ENCODE measurements at places on chromosomes 7 and 10.

DNA sequence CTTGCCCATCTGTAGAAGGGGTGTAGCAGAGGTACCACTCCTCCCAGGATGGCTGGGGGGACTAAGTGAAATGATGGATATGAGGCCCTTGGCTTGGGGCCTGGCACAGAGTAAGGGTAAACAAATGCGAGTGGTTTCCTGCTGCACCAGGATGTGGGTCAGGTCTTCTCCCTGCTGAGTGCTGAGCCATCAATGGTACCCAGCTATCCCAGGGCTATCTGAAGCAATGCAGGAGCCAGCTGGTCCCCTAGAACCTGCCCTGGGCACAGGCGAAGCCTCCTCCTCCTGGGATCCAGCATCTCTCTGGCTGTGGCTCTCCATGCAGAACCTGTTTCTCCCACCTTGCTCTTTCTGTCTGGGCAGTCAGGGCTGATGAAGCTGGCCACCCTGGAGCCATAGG, 20.9 kb upstream of the GOLGA7B start:
- no peak for DNase-seq

DNA sequence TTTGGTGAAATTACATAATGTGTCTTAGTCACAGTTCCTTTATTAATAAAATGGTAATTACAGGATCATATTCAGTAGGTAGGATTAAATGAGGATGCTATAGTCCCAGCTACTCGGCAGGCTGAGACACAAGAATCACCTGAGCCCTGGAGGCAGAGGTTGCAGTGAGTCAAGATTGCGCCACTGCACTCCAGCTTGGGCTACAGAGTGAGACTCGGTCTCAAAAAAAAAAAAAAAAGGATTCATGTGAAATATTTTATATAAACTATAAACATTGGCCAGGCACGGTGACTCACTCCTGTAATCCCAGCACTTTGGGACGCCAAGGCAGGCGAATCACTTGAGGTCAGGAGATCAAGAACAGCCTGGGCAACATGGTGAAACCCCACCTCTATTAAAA, 197.9 kb downstream of the IMMP2L start:
- DNase-seq: peak; percentile 59

GRCh38 chr7:69228212-69228811, 370.0 kb upstream of the AUTS2 start:
- no peak for DNase-seq

- no peak for DNase-seq
These were observed 47.5 kb downstream of the BMPER start for GRCh38 chr7:33952824-33953223.

DNA sequence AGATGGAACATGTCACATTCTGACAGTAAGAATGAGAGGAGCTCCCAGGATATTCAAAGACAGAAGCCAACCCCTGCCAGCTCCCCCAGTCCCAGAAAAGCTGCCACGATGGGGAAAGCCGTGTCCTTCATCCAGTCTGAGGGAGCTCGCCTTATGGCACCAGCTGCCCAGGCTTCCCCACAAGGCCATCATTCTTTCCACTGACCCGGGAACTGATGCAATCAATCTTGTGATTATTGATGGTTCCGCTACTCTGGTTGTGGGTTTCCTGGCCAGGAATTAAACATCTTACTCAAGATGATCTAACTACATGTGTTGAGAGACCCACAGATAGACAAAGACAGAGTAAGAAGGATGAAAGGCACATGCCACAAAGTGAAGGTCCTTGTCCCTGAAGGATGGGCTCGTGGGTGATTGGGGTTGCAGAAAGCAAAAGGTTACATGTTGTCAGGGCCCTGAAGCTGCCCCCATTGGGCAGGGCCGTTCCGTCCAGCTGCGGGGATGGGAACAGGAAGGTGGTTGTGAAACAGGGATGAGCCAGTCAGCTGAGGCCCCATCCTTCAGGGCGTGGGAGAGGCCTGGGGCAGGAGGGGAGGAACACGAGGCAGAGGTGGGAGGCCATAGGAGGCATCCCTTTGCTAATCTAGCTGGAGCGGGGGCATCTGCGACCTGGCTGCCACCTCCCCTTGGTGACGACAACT, 127.6 kb downstream of the OAT start:
- DNase-seq: peak; percentile 33

DNA sequence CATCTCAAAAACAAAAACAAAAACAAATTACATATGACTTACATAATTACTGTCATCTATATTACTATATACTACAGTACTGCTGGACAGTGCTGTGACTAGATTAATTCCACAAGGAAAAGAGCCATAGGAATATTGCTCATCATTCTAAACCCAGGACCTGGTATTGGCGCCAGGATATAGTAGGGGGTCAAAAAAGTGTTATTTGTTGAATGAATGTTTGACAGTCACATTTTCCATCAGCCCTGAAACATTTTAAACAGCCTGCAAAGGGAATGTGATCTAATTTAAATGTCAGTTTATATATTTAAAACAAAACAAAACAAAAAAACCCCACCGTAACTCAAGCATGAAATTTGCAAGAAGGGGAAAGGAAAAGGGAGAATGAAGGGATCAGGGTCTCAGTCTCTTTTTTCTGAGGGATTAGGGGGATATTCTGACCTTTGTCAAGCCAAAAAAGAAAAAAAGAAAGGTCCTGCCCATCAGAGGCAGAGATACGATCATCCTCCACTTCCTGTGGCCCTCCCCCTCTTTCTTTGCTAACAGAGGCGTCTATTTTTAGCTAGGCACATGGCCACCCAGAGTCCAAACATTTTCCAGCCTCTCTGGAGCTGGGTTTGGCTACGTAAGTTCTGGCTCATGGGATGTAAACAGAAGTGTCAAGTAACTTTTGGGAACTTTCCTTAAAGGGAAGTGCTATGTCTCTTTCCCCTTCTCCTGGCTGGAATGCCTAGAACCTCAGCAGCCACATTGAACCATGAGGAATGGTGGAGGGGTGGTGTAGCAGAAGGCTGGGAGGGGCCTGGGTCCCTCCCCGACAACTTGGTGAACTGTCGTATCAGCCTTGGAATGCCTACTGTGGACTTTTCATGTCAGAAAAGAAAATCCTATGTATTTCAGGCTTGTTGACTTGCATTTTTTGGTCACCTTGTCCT, 44.6 kb upstream of the DLG5 start:
- DNase-seq: peak; percentile 81

- DNase-seq: no peak
These were observed 169.9 kb upstream of the RNF32 start for GRCh38 chr7:156470399-156471320.

GRCh38 chr10:35090162-35090954, at the start of gene CUL2:
Gene CUL2, minus strand, starts transcription at chr10:35090341. Its CDS starts 19,024 bp downstream, at chr10:35071317.
- DNase-seq: peak; percentile 98

DNA sequence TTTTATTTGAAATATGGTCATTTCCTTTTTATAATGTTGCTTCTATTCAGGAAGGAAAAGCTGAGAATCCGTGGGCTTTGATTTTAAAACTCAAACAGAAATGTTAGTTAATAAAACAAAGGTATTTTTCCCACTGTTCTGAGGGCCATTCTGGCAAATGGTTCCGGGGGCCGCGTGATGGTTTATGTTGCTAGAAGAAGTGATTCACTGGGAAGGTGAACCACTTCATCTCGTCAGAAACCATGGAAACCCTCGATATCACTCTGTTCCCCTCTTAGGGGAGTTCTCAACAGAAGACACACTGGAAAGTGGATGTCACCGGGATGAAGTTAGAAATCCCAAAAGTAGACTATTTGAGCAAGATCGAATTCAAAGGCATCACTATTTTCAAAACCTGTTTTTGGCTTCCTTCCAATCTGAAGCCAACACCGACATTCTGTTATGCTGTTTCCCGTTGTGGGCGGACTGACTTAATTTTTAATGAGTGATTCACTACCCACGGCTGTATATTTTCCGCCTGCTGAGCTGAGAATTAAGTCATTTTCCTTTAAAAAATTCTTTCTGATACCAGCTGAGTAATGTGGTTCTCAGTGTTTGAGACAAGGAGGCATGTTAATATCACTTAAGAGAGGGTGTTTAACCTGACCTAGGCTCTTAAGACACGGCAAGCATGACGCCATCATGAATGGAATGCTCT, 84.1 kb downstream of the PTPRE start:
- peak; percentile 91 for DNase-seq

DNA sequence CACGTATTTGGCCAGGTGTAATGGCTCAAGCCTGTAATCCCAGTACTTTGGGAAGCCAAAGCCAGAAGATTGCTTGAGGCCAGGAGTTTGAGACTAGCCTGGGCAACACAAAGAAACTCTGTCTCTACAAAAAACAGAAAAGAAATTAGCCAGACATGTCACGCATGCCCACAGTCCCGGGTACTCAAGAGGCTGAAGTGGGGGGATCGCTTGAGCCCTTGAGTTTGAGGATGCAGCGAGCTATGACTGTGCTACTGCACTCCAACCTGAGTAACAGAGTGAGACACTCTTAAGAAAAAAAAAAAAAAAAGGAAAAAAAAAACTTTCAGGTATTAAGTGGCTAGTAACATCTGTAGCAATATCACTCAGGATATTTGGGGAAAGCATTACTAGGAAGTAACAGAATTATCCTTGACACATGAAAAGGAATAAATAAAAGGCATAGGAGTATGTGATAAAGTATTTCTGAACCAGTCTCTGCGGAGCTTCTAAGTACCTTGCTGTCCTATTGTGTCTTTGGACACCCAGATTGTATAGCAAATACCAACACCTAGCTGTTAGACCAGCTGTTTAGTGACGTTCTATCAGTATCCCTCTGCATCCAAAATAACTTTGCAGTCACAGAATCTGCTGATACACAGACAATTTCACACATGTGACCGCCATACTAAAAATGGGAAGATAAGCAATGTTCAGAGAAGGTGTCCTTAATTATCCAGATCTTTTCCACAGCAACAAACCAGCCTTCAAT, 74.4 kb downstream of the CYTH3 start:
- DNase-seq: no peak

DNA sequence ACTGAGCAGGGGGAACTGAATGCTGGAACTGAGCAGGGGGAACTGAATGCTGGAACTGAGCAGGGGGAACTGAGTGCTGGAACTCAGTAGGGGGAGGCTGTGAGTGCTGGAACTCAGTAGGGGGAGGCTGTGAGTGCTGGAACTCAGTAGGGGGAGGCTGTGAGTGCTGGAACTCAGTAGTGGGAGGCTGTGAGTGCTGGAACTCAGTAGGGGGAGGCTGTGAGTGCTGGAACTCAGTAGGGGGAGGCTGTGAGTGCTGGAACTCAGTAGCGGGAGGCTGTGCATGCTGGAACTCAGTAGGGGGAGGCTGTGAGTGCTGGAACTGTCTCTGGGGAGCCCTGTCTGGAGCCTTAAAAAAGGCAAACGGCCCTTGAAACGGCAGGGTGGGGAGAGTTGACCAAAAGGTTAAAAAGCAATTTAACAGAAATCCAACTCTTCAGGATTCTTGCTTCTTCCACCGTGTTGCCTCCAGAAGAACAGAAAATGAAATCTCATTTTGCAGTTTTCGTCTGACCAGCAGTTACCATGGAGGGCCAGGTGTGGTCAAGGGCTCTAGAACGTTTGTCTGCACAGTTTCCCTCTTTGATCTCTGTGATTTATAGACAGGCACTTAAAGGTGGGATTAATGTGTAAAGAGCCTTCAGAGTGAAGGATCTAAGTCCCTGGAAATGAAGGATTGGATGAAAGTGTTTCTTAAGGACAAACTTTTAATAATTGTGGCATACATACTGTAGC, 19.1 kb downstream of the DOCK1 start:
- no peak for DNase-seq

DNA sequence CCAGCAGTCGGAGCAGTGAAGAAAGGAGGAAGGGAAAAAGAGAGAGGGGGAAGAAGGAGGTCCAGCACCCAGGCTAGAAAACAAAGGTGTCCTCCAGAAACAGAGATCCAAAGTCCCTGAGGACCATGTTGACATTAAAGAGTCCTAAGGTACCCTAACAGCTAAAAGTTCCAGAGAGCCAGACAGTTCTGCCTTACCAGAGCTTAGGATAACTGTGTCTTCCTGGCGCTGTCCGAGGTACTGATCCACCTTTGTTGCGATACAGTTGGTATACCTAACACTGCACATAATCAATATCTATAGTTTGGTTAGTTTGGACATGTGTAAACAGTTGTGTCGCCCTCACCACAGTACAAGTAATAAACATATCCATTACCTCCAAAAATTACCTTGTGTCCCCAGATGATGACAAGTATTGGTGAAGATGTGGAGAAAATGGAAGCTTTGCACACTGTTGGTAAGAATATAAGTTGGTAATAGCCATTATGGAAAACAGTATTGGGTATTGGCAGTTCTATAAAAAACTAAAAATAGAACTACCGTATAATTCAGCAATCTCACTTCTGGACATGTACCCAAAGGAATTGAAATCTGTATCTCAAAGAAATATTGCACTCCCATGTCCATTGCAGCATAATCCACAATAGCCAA, 59.8 kb downstream of the GRID1 start:
- DNase-seq: peak; percentile 12

DNA sequence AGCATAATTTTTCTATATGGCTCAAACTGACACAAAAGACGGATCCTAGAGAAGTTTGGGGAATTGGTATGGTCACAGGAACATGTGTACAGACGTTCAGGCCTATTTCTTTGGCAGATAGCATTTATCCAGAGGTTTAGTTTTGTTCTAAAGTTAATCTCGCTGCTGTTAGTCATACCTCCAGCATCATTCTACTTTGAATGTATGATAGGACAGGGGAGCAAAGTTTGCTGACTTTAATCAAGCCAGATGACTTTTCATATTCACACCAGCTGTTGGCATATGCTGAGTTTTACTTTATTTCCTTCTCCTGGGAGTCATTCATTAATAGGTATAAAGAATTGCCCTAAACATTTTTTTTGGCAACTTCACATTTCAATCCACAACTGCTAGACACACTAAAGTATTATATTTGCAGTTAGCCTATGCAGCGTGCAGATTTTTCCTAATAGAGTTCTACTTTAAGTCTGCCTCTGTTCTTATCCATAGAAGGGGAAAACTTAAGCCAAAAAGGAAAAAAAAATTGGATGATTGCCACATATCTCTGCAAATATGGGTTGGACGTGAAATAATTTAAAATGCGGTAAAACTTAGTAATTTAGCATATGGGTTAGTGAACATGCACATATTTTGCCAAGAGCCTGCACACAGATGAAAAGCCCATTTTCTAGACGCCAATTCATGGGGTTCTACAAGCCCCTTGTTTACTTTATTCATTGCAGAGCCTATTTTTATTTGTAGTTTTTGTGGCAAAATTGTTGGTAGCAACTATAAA, 213.1 kb downstream of the C7orf25 start:
- peak; percentile 36 for DNase-seq

DNA sequence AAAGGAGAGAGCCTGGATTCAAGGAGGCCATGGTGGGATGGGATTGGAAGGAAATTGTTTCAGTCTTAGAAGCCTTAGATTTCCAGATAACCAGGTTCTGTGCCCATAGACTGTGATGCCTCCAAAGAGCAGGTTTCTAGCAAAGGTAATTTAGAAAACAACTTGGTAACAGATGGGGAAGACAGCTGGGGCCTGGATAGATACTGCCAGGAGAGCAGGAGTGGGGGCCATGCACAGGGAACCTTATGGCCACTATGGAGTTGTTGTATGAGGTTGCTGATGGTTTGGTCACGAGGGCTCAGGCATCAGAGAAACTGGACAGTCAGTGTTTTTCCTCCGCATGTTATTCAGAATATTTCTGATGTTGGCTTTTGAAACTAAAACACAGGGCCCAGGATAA, 901.9 kb downstream of the LRMDA start:
- DNase-seq: no peak

GRCh38 chr7:34844936-34845665, 187.1 kb downstream of the NPSR1 start:
- no peak for DNase-seq

Data from cardiac fibroblast (primary cell).